ENCODE measurements at places on chromosomes 3 and 15. TPM values are rescaled to one million over a fixed set of nuclear protein-coding genes. Genes with fewer than 3 reads are reported as not detected.
A peak's percentile ranks its signal among the peaks of the same experiment; 100 is the strongest.

DNA sequence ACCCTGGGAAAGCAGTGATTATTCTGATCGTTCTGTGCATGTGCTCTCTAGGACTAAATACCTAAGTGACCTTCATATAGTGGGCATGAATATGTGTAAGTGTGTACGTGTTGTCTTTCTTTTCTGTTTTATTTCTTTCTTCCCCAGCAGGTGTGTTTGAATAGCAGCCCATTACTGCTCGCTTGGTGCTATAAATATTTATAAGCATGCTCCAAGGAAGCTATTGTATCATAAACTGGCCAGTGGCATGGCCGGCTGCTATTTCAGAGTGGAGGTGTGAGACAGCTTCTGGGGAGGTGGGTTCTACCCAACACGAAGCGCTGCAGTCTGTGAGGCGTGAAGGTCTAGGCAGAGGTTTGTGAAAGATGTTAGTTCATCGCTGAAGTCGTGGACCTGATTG, 641.8 kb downstream of the NTRK3 start:
- ATAC-seq: no peak

GRCh38 chr3:127888156-127888555, 26.9 kb upstream of the KBTBD12 start:
- ATAC-seq: no peak

- no peak for ATAC-seq
These were observed 8.1 kb upstream of the SELENOK start for GRCh38 chr3:53899750-53900149.

GRCh38 chr15:72271895-72272212, 500 bp downstream of the PARP6 start:
- peak; percentile 8 for ATAC-seq

DNA sequence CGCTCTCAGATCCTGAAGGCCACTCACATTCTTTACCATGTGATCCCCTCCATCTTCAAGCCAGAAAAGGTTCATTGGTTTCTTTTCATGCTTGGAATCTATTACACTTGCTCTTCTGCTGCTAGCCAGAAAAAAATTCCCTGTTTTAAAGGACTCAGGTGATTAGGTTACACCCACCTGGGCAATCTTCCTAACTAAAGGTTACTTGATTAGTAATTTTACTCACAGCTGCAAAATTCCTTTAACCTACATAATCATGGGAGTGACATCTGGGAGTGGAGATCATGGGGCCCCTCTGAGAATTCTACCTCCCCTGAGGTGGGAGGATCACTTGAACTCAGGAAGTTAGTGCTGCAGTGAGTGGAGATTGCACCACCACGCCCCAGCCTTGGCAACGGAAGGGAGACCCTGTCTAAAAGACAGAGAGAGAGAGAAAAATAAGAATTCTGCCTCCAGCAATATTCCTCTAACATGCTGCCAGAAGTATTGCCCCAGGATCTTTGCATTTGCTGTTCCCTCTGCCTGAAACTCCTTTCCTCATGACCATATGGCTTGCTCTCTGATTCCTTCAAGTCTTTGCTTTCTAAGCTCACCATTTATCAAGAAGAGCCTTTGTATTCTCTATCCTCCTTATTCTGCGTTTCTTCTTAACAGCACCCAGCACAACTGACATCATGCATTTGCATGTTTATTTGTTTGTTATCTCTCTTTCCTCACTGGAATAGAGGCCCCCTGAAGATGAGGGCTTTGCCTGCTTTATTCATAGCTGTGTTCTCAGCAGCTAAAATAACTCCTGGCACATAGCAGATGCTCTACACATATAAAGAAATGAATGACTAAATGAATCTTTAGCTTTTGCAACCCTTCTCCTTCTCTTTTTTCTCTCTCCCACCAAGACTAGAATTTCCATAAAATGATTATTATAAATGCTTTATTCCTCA, 68.2 kb downstream of the EDEM1 start:
- ATAC-seq: no peak

FAM107A gene
- not detected for total RNA-seq

TGM5 gene
- 0.48 TPM for total RNA-seq

ALG1L2 gene
- total RNA-seq: 1.1 TPM

CACNA2D3 gene
- total RNA-seq: not detected

DNA sequence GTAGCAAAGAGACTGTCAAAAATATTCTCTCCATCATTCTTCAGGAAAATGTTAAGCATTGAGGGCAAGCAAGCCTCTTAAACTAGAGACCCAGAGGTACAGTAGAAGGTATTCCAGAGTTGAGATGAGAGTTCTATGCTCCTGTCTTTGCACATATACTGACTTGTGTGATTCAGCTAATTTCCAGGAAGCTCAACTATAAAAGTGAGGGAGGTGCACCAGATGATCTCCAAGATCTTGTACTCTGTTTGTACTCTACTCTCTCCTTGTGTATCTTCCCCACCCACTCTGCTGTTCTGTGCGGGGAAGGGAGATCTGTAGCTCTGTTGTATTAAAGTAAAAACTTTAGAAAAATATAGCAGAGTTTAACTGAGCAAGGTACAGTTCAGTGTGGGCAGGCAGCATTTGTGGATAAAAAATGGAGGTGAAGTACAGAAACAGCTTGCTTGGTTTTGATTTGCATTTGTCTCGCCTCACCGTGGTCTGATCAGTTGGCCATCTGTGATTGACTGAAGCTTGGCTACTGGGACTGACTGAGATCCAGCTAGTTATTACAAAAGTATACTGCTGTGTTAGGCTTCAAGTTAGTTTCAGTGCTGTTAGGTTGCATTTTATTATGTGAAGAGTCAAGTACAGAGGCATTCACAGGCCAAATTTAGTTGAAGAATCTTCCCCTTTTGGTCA, 463.1 kb upstream of the GOLIM4 start:
- ATAC-seq: no peak

GRCh38 chr3:124823206-124823605, 64.0 kb downstream of the ITGB5 start:
- ATAC-seq: no peak

FBXO40 gene
- total RNA-seq: not detected

- ATAC-seq: no peak
These were observed 57.2 kb upstream of the UTS2B start for GRCh38 chr3:191387441-191388077.

DNA sequence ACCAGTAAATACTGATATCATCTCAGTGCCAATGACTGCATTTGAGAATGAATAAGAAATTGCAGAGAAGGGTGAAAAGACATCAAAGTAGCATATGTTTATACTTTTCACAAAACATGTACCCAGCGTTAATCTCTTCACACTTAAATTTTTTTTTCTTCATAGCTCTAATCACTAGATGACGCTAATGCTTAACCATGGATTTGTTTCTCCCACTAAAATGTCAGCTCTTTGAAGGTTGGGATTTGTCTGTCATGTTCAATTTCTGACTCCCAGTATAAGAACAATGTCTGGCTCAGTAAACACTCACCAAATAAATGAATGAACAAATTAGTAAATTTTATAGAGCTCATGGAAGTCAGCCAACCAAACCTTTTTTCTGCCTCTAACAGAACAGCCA, 78.3 kb upstream of the LMCD1 start:
- ATAC-seq: no peak

UROC1 gene
- not detected for total RNA-seq

DNA sequence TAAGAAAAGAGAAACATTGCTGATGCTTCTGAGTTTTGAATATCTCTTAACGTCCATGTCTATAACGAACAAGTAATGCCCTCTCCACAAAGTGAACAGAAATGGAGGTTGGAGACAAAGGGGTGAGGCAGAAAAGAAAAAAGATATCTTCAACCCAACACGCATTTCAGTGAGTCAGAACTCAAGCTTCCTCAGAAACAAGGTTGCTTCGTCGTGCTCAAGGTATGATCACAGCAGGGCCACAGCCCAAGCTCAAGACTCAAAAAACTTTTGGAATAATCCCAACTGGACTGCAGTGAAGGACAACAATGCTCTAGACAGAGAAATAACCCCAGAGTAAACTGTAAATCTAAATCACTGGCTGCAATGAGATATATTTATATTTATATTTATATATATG, 18.9 kb downstream of the WNT5A start:
- ATAC-seq: no peak

DNA sequence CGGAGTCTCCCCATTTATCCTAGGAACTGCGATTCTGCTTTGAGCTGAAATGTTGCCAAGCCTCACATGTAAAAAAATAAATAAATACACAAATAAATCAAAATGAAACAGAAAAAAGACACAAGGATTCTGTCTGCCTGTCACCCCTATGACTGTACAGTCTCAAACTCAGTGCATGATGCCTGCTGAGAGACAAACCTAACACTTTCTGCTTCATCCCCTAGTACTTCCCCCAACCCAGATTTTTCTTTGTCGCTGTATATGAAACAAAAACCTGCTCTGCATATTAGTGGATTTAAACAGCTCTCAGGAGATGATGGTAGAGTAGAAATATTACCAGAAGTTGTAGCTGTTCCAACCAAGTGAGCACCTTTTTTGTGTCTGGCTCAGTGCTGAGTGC, 530.7 kb upstream of the CFAP20DC start:
- ATAC-seq: no peak

ALS2CL gene
- 0.69 TPM for total RNA-seq

GRCh38 chr3:97705764-97706163, 58.8 kb upstream of the ARL6 start:
- no peak for ATAC-seq

- ATAC-seq: no peak
These were observed 23.0 kb downstream of the MESD start for GRCh38 chr15:80966431-80967197.

CDHR4 gene
- 0.40 TPM for total RNA-seq

GRCh38 chr3:132283916-132284405, 33.2 kb upstream of the ACP3 start:
- no peak for ATAC-seq

GRCh38 chr3:182936918-182937285, 43.4 kb downstream of the DCUN1D1 start:
- ATAC-seq: no peak

DNA sequence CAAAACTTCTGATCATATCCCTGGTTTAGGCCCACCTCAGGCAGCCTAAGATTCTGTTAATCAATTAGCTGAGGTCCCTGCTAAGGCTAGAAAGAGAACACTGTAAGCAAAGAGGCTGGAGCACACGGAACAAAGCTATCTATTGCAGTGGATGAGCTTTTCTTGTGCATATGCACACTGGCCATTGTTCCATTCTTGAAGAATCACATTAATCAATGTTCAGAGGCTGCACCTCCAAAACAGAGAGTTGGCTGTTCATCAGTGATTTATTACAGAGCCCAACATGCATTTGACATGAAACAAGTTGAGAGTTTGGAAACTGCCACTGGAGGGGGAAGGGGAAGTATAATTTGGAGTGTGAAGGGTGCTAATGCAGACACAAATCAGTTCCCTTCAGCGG, 873.0 kb downstream of the ROBO1 start:
- ATAC-seq: no peak

DNA sequence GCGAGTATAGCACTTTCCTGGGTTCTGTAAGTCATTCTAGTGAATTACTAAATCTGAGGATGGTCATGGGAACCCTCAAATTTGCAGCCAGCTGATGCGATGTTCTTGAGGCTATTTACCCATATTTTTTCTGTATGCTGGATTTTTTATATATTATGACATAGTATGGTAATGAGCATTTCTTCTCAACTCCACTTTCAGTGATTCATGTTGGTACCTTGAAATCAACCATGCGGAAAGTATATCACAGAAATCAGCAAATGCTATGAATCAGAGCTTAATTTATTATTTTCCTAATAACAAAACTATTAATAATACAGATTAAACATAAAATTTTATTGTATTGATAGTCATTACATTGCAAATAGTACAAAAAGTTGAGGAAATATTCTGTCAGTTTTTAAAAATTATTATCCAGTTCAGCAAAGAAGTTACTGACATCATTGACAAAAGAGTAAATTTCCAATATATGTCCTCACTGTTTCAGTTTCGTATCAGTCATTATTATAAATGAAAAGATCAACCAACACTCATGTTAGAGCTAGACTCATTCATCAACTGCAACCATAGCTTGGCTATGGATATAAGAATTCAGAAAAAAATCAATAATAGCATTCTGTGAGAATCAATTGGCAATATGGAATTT, 164.3 kb upstream of the SETMAR start:
- ATAC-seq: no peak

GRCh38 chr15:44033894-44034293, 161.2 kb downstream of the FRMD5 start:
- no peak for ATAC-seq

GRCh38 chr3:160140756-160141155, 84.5 kb upstream of the C3orf80 start:
- ATAC-seq: peak; percentile 95

CCDC32 gene
- 34.9 TPM for total RNA-seq

DNA sequence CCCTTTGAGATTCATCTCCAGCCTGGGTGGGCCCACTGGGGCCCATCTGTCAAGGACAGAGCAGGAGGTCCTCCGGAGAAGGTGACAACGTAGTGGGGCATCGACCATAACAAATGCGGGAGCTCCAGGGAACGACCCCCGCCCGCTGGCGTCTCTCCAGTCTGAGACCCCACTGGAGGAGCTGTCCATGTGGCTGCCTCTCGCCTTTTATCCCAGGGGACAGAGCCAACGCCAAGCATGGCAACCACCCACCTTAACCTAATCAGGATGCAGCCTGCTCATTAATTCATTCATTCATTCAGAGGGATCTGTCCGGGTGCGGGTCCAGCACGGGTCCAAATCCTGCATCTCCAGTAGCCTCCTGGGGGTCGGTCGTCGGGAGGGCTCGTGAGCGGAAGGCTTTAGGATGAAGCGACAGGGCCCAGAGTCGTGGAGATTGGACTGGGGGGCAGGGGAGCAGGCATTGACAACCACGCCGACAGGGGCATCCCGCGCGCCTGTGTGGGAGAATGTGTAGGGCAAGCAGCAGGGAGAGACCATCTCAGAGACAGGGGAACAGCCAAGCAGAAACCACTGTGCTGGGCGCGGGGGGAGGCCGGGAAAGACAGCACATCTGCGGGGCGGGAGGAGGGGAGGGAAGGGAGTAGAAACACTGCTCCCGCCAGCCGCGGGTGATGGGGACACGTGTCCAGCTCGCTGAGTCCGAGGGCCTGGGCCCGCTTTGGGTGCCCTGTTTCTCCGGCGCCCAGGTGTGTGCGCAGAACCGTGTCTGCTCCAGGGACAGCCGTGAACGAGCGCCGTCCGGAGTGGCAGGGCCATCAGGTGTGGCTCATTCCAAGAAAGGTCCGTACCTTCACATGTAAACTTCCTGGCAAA, 1.9 kb downstream of the PIGZ start:
- ATAC-seq: no peak

GRCh38 chr15:99275525-99276128, 24.3 kb downstream of the LRRC28 start:
- no peak for ATAC-seq

GRCh38 chr3:112046599-112046998, 12.1 kb downstream of the TMPRSS7 start:
- ATAC-seq: no peak

DNA sequence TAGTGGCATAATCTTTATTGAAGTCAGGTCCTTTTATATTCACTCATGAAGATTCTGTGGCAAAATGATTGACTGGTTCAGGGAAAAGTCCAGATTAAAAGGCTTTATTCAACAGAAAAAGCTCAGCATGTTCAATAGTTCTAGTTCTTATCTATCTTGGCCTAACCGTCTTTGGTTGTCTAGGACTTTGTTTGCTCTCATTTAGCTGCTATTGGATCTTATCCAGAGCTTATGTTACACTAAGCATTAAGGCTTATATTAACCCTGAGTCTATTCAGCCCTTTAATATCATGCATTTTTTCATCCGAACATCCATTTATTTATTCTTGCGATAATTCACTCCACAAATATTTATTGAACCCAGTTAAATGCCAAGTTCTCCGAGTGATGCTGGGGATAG, 601.0 kb upstream of the SGO1 start:
- ATAC-seq: no peak

GRCh38 chr3:134810850-134811249, 15.8 kb downstream of the EPHB1 start:
- ATAC-seq: no peak

Data from activated T-helper 17 cell treated with anti-CD3 and anti-CD28 coated beads, Interleukin-2, amount 50 U/mL, for 72 hours (primary cell).